ENCODE measurements at places on chromosomes 12 and 14. TPM values are rescaled to one million over a fixed set of nuclear protein-coding genes. Genes with fewer than 3 reads are reported as not detected.

The SIVA1 gene
- 2.0 TPM for polyA plus RNA-seq

The CLEC4D gene
- polyA plus RNA-seq = not detected

The TSHR gene
- polyA plus RNA-seq = 0.27 TPM

The RNASE3 gene
- polyA plus RNA-seq = 1.2 TPM

The TGFB3 gene
- 26.3 TPM for polyA plus RNA-seq

The GLIPR1 gene
- 18.3 TPM for polyA plus RNA-seq

The SLC25A21 gene
- 0.17 TPM for polyA plus RNA-seq

DNA sequence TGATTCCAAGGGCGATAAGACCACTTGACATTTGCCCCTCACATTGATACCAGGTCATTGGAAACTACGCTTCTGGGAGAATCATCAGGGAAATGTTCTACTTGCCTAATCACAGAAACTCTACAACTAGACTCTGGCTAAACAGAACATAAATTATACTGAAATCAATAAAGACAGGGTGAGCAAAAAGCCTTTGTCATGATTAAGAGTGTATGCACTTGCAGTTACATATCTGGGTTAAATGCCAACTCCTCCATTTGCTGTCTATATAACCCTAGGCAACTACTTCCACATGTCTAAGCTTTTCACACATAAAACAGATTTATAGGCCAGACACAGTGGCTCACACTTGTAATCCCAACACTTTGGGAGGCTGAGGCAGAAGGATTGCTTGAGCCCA lies 125.7 kb downstream of the PHLDA1 start:
- H3K27ac ChIP-seq = no peak overlapping the region
- DNase-seq = no peak
- no peaks in the 10 kb centered on the region for H3K36me3 ChIP-seq
- no peaks in the 10 kb centered on the region for H3K27me3 ChIP-seq
- peaks cover 23% of the 10 kb centered on the region for H3K4me1 ChIP-seq

DNA sequence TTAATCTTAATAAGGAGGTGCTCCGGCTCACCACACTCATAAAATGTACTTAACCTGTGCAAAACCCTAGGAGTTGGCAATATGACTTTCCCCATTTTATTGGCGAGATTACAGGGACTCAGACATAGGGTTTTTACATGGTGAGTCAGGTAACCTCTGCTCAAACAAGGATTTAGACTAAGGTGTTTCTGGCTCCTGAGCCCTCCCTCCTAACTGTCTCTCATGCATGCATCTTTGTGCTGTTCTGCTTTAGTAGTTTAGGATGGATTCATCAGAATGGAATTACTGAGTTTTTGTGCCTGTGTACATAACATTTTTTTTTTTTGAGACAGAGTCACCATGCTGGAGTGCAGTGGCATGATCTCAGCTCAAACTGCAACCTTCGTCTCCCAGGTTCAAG lies 993.3 kb upstream of the TMEM132C start:
- DNase-seq = no peak
- H3K36me3 ChIP-seq = no peaks in the 10 kb centered on the region
- no peaks in the 10 kb centered on the region for H3K4me1 ChIP-seq
- H3K27me3 ChIP-seq = no peaks in the 10 kb centered on the region
- no peak overlapping the region for H3K27ac ChIP-seq

- DNase-seq = no peak
- H3K4me1 ChIP-seq = no peaks in the 10 kb centered on the region
- H3K27ac ChIP-seq = no peak overlapping the region
Measured at GRCh38 chr12:130768120-130768519, 52.0 kb upstream of the RIMBP2 start.

DNA sequence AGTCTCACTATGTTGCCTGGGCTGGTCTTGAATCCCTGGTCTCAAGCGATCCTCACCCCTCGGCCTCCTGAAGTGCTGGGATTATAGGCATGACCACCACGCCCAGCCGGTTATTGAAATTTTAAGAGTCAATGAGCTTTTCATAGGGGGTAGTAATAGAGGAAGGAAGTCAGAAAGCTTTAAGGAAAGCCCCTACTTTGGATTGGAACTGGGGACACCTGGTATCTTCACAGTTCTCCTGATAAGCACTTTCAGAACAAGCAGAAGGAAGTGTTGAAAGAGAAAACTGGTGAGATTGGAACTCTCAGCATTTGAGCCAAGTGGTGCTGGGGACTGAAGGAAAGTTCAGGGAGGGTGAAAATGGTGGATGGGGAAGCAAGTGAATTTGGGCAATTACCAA lies 5.1 kb downstream of the SLC4A8 start:
- no peaks in the 10 kb centered on the region for H3K27me3 ChIP-seq
- no peaks in the 10 kb centered on the region for H3K36me3 ChIP-seq
- H3K4me1 ChIP-seq = peaks cover 4% of the 10 kb centered on the region
- DNase-seq = no peak
- no peak overlapping the region for H3K27ac ChIP-seq

GRCh38 chr12:5407034-5407856 lies 24.7 kb upstream of the NTF3 start:
- no peak for DNase-seq
- no peaks in the 10 kb centered on the region for H3K4me1 ChIP-seq
- no peak overlapping the region for H3K4me3 ChIP-seq
- H3K27me3 ChIP-seq = no peaks in the 10 kb centered on the region
- H3K36me3 ChIP-seq = no peaks in the 10 kb centered on the region
- H3K27ac ChIP-seq = no peak overlapping the region

- H3K4me1 ChIP-seq = no peaks in the 10 kb centered on the region
- H3K4me3 ChIP-seq = no peak overlapping the region
- DNase-seq = no peak
- H3K27me3 ChIP-seq = no peaks in the 10 kb centered on the region
- no peaks in the 10 kb centered on the region for H3K36me3 ChIP-seq
Measured at GRCh38 chr12:38813923-38814322, 91.5 kb downstream of the CPNE8 start.

DNA sequence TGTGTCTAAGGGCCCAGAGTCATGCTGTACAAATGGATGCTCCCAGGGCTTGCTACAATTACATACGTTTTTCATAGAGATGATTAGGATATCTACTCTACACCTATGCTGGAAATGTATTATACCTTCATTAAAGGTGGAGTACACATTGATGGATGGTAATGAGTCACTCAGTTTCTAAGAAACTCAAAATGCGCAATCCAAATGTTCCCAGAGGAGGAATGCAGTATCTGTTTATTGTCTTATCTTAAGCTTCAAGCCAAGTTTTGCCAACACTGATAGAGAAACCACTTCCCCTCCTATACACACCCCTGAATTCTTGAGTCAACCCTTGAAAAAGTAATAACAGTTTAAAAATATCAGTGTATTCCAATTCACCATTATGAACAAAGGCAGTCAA lies 266.6 kb upstream of the FAR2 start:
- no peaks in the 10 kb centered on the region for H3K27me3 ChIP-seq
- no peaks in the 10 kb centered on the region for H3K4me1 ChIP-seq
- no peaks in the 10 kb centered on the region for H3K36me3 ChIP-seq

DNA sequence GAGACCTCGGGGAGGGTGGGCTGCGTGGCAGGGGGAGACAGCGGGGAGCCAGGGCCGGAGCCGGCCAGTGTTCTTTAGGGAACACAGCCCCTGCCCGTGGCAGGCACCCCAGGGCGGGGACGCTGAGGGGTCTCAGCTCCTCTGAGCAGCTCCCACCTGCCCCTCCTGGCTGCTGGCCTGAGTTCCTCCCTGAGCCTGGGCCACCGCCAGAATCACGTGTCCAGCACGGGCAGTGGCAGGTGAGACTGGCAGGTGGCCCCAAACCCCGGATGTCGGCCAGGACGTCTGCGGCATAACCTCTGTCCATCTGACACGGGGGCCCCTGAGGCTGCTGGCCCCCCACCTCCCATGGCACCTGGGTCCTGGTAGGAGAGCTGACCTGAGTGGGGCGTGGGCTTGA lies 25.1 kb downstream of the NOC4L start:
- no peak overlapping the region for H3K27ac ChIP-seq
- H3K27me3 ChIP-seq = peaks cover 14% of the 10 kb centered on the region
- DNase-seq = no peak
- no peaks in the 10 kb centered on the region for H3K4me1 ChIP-seq

- H3K36me3 ChIP-seq = no peaks in the 10 kb centered on the region
- H3K4me1 ChIP-seq = no peaks in the 10 kb centered on the region
- H3K4me3 ChIP-seq = no peak overlapping the region
- no peaks in the 10 kb centered on the region for H3K27me3 ChIP-seq
Measured at GRCh38 chr12:51362747-51363342, 16.4 kb upstream of the CELA1 start.

- no peak for DNase-seq
- H3K27me3 ChIP-seq = no peaks in the 10 kb centered on the region
- no peak overlapping the region for H3K27ac ChIP-seq
Measured at GRCh38 chr14:62253911-62254310, 491.7 kb downstream of the SNAPC1 start.

GRCh38 chr12:131088701-131089530 lies 135.2 kb downstream of the ADGRD1 start:
- H3K36me3 ChIP-seq = no peaks in the 10 kb centered on the region
- no peaks in the 10 kb centered on the region for H3K27me3 ChIP-seq
- DNase-seq = no peak
- H3K27ac ChIP-seq = no peak overlapping the region

DNA sequence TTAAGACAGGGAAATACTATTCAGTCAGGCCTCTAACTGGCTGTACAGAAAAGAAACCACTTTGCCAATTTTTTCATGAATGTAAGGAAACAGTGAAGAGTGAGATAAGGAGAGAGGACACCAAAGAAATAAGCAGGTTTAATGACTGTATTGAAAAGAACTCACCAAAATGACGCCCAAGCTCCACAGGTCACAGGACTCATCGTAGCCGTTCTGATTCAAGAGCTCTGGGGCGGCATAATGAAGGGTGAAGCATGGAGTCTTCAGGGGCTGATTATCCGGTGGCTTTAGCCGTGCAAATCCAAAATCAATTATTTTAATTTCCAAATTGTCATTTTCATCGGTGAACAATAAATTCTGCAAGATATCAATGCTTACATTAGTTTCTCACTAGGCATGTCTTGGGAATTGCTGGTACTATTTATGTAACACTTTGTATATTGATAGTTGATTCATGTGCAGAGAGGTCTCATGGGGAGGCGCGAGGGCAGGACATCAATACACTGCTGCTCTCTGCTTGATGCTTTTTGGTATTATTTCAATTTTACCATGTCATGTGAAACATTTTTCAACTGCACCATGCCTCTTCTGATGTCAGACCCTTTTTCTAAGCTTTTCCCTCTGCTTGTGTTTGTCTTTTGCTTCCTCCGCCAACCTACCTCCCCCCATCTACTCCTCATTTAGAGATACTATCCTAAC lies 74.2 kb upstream of the TTC7B start:
- DNase-seq = no peak
- no peaks in the 10 kb centered on the region for H3K27me3 ChIP-seq
- no peaks in the 10 kb centered on the region for H3K4me1 ChIP-seq
- no peak overlapping the region for H3K27ac ChIP-seq

- no peaks in the 10 kb centered on the region for H3K4me1 ChIP-seq
- H3K4me3 ChIP-seq = no peak overlapping the region
- no peaks in the 10 kb centered on the region for H3K36me3 ChIP-seq
- H3K27me3 ChIP-seq = no peaks in the 10 kb centered on the region
Measured at GRCh38 chr12:14018080-14018479, 36.7 kb upstream of the GRIN2B start.

GRCh38 chr12:76310110-76310509 lies 38.1 kb downstream of the BBS10 start:
- H3K4me3 ChIP-seq = no peak overlapping the region
- H3K27ac ChIP-seq = no peak overlapping the region
- H3K36me3 ChIP-seq = no peaks in the 10 kb centered on the region
- no peaks in the 10 kb centered on the region for H3K27me3 ChIP-seq
- no peaks in the 10 kb centered on the region for H3K4me1 ChIP-seq

DNA sequence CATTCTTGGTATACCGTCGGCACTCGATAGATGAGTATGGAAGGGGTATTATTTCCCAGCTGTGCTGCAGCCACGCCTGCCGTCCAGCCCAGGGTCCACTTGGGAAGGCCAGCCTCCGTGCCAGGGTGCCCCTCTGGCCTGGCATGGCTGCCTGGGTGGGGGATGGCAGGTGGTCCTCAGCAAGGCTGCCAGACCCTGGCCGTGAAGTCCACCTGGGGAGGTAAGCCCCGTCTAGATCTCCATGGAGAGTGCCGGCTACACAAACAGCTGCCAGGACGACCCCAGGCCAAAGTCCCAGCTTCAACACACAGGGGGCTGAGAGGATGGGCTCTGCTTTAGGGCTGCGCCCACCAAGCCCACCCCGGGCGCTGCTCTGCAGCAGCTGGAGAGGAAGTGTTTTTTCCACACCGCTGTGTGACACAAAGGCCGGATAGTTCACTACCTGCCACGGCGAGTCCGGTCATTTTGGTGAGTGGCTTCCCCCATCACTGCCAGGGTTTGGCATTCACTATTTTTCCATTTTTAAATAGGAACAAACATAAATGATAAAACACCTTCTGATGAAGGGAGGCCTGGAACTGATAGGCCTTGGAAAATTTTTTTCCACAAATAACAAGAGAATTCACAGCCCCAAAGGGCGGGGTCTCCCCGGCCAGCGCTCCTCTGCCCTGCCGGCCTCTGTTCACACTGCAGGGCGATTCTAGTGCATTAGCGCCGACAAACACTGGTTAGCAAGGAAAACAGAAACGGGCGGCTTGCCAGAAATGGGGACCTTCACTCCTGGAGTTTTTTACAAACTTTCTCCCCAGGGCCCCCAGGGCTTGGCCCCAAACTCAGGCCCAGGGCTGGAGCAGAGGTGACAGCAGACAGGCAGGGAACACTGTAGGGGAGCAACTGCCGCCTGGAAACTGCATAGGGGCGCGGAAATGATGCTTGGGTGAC lies 161.5 kb downstream of the CALM1 start:
- no peaks in the 10 kb centered on the region for H3K27me3 ChIP-seq
- no peaks in the 10 kb centered on the region for H3K36me3 ChIP-seq
- no peak overlapping the region for H3K27ac ChIP-seq
- no peaks in the 10 kb centered on the region for H3K4me1 ChIP-seq
- H3K4me3 ChIP-seq = no peak overlapping the region

GRCh38 chr12:14238221-14238792 lies 127.2 kb upstream of the ATF7IP start:
- DNase-seq = no peak
- no peak overlapping the region for H3K27ac ChIP-seq
- no peaks in the 10 kb centered on the region for H3K36me3 ChIP-seq
- H3K4me3 ChIP-seq = no peak overlapping the region

GRCh38 chr12:107955966-107956643 lies 173.0 kb upstream of the WSCD2 start:
- H3K27ac ChIP-seq = no peak overlapping the region
- no peaks in the 10 kb centered on the region for H3K27me3 ChIP-seq
- H3K36me3 ChIP-seq = no peaks in the 10 kb centered on the region
- no peak overlapping the region for H3K4me3 ChIP-seq
- DNase-seq = no peak

Data from adrenal gland (tissue), 19 donors.